AG08395 (cell line): ENCODE measurements at places on chromosomes 1 and 21.
A peak's percentile ranks its signal among the peaks of the same experiment; 100 is the strongest.

- DNase-seq: no peak
Observed at GRCh38 chr1:167837326-167837725, 76.6 kb downstream of the ADCY10 start.

DNA sequence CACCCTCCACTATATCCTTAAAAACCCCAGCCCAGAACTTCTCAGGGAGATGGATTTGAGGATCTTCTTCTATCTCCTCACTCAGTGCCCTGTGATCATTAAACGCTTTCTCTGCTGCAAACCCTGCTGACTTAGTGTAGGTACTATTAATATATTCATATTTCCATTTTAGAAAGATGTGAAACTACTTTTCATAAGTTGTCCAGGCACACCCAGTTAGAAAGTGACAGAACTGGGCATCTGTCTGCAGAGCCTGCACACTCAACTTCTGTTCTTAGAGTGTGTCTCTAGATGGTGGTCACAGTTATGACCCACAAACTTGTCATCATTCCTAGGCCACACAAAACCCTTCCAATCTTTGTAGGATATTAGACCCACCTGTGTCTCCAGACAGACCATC is 55.0 kb downstream of the FCRL5 start:
- no peak for DNase-seq

GRCh38 chr1:215054266-215054665 is 28.3 kb upstream of the KCNK2 start:
- DNase-seq: no peak

DNA sequence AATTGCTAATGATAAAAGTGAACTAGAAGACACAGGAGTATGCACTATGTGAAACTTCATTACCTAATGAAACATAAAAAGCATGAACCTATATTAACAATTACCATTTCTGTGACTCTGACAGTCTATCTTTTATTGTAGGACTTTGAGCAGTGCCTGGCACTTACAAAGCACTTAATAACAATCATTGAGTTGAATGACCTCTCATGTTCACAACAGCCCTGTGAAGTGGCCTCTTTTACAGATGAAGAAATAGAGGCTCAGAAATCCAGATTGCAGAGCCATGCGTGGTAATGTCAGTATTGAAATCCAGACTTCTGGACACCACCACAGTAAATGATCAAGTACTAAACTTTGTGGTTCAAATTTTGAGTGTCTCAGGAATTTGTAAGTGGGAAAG is 326.4 kb downstream of the NTNG1 start:
- no peak for DNase-seq

DNA sequence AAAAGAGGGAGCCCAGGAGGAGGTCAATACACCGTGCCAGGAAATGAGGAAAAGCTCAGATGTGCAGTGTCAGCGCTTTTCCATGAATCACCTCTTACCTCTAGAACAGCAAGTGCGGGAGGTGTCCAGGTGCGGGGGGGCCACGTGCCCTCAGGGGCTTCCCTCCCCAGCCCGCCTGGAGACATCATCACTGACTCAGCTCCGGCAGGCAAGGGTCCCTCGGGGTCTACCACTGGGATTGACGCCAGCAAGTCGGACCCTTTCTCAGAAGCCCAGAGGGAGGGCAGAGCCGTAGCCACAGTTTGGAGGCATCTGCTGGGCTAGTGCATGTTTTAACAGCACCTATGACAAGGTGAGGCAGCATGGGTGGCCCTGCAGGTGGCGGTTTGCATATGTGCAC is 67.4 kb upstream of the TRAPPC10 start:
- no peak for DNase-seq

- no peak for DNase-seq
Observed at GRCh38 chr1:88774151-88774556, 90.1 kb downstream of the PKN2 start.

- DNase-seq: no peak
Observed at GRCh38 chr1:154912755-154913154, 23.8 kb downstream of the PMVK start.

- no peak for DNase-seq
Observed at GRCh38 chr1:151867765-151868411, 14.4 kb upstream of the THEM5 start.

GRCh38 chr1:153628638-153629342 is 556 bp downstream of the S100A1 start:
- DNase-seq: no peak

- DNase-seq: peak; percentile 77
Observed at GRCh38 chr21:35578347-35578782, 482.0 kb downstream of the SETD4 start.

DNA sequence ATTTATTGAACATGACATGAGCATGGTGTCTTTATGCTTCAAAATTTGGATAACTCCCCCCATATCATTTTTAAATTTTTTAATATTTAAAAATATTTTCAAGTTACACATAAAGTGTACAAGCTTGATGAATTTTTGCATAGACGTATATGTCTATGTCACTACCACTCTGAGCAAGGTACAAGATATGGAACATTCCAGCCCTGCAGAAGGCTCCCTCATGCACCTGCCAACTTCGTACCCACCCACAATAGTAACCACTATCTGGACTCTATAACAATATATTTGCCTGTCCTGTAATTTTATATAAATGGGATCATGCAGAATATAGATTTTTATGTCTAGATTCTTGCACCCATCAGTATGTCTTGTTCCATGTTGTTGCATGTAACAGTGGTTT is 74.5 kb downstream of the CNST start:
- DNase-seq: no peak

DNA sequence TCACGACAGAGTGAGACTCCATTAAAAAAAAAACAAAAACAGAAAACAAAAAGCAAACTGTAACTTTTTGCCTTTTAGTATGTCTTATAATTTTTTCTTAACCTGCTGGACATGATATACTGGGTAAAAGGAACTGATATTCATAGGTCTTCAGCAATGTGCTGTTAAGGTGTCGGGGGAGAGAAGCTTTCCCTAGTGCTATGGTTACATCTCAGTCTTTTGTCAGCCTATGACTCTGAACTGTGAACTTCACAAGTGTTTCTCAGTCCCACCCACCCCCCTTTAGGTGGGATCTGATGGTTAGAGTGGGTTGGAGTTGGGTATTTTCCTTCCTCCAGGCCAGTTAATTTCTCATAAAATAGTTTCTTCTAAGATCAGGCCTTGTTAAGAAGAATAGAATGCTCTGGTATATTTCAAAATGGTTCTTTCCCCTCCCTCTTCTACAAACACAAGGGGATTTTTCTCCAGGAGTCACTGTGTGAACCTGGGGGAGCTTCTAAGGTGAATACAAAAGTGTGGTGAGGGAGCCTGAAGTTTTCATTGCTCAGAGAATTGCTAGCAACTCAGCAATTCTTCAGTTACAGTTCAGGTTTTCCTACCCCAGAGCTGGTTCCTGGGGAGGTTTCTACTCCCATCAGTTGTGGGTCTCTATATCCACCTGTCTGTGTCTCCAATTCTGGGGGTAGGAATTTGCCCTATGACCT is 16.1 kb upstream of the EDARADD start:
- no peak for DNase-seq

GRCh38 chr1:22241811-22242210 is 98.9 kb upstream of the WNT4 start:
- no peak for DNase-seq

DNA sequence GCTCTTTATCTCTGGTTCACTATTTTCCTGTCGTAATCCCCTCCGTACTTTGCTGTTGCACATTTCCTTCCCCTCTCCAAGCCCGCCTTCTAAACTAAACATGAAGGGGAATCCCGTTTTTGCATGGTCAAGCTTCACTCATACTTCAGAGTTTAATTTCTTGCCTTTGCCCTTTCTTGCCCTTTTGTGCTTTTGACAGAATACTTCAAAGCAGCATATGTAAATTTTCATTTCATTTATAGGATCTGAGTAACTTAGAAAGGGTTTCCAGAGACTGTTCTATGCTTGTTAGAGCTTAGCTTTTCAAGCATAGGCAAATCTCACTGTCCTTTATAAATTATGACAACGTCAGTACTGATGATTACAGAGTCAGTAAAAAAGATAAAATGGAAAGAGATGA is 27.7 kb downstream of the SPATA45 start:
- no peak for DNase-seq

GRCh38 chr1:230834292-230834691 is 34.0 kb downstream of the C1orf198 start:
- DNase-seq: no peak

GRCh38 chr21:33230545-33231324 is 997 bp downstream of the IFNAR2 start:
- peak; percentile 58 for DNase-seq

- no peak for DNase-seq
Observed at GRCh38 chr21:28852706-28853105, 140.0 kb downstream of the LTN1 start.

DNA sequence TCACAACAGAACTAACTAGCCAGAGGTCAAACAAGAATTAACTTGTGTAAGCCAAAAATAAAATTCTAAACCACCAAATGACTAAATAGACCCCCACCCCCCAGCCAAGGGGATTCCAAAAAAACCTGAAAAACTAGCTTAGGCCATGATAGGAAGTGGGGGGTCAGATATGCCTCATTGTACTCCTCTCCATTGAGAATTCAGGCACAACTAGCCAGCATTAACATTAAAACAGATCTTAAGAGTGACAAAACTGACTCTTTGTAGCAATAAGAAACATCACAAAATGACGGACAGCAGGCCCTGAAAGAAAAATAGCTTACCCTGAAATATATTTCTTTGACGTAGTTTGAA is 103.0 kb upstream of the ETV3 start:
- no peak for DNase-seq

GRCh38 chr1:32709075-32709474 is 6.5 kb upstream of the SYNC start:
- no peak for DNase-seq

GRCh38 chr1:247077213-247077612 is 1.4 kb downstream of the ZNF670 start:
- DNase-seq: peak; percentile 31

DNA sequence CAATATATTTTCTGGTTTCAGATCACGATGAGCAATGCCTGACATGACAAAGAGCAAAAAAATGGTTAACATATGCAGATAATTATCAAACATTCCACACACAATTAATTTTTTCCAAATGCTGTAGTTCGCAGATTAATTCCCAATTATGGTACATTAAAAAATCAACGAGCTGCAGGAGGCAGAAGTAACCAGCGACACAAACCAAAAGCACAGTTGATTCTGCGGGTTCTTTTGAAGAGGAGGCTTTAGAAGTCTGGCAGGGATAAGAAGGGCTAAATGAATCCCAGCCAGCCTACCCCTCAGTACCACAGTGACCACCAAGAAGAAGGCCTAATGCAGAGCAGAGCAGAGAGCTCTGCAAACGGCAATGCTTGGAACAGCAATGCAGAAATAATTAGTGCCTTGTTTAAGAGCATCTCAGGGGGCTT is 17.0 kb upstream of the KNCN start:
- DNase-seq: no peak

DNA sequence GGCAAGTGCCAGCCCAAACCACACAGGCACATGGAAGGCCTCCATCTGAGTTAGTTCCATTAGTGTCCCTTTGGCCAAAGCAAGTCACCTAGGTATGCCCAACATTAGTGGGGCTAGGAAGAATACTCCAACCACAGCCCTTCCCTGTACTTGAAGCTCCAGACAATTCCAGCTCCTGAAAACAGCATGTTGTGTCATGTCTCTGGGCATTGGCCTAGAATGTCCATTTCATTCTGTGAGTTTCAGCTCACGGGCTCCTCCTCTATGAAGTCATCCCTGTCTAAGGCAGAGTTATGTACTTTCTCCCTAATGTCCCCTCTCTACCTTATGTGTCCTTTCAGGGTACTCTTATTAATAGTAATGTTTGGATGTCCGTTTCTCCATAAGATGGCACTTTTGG is 96.5 kb upstream of the SPATA6 start:
- no peak for DNase-seq

DNA sequence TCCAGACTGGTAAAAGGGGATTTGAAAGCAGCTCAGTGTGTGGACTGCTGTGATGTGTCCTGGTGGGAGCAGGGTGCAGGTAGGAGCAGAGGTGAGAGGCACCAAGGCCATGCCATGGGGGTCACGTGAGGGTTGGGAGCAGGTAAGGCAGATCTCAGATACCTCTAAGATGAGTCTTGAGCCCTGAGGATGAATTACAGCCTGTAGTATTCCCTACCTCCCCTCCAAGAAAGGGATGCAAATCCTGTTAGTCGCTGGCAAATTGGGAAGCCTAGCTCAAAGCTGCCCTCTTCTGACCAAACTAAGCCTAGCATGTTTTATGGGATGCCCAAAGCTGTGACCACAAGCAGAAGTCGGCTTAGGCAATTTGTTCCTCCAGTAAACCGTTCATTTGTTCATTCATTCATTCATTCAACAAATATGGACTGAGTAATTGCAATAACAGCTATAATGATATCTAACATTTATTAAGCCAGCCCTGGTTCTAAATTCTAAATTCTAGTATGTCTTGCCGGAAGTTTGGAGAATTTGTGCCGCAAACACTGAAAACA is 3.9 kb upstream of the NUAK2 start:
- DNase-seq: peak; percentile 82

DNA sequence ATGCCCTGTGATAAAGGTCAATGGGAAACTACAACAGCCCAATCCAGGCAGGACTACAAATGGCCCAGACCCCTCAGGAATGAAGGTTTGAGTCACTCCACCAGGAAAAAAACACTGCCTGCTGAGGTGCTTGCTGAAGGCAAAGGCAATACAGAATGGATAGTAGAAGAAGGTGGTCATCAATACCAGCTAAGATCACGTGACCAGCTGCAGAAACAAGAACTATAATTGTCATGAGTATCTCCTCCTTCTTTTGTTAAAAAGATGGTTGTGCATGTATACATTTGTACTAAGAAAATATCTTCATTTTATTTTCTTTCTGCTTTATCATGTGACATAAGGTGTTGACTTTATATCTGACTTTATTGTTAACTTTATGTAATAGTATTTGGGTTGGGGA is 23.4 kb upstream of the ZNF644 start:
- DNase-seq: no peak

DNA sequence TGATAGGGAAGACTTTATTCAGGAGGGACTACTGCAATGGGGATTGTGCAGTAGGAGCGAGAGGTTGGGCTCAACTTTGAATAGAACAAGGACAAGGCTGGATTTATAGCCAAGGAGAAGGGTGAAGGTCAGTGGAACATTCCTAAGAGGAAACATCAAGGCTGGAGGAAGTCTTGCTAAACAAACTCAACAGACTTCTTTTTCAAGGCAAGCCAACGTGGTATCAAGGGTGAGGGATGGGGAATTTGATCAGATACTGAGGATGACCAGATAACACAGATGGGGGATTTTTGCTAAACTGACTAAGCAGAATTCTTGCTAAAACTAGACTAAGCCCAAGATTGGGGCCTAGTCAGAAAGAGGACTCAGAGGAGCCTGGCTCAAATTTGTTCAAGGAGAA is 107.3 kb downstream of the DUSP10 start:
- DNase-seq: no peak
